ENCODE measurements at places on chromosomes 2 and 18.

DNA sequence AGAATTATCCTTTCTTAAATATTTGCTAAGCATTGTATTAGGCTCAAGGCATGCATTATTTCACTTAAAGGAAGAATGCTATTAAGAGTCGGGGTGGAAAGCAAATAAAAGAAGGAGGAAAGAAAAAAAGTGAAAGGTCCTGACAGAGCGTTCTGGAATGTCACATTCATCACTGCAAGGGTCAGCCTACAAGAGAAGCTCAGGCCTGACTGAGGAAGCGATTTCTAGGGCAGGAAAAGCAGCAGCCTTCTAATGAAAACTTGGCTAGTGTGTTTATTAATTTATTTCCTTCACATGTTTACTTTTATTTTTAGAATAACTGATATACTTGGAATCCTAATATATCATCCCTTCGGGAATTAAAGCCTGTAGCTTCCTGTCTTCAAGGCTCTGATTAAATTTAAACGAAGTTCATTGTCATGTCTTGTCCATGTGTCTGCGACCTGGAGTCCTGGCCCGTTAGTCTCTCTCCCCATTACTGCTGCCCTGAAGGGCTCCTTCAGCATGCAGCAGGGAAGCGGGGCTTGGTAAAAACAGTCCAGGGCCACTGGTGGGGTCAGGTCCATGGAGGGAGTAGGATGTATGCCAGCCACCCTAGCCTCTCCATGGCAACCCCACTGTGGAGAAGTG is 119.2 kb upstream of the CCDC68 start:
- DNase-seq = no peak

DNA sequence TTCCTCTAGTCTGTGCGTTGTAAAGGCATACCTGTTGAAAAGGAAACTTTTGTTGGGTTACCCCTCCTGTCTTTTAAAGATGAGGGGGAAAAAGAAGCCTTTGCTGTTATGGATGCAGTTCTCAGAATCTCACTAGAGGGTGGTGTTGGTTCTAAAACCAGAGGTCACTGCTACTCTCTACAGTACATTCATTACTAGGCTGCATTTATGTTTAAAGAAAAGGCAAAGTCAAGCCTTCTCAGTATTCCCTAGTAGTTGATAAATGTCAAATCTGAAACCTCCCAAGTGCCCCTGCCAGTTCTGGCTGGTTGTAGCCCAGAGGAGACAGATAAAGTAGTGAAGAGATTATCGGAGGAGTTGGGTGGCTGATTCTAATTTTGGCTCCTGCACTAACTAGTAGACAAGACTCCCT is 1.4 kb upstream of the PLCL1 start:
- no peak for DNase-seq

DNA sequence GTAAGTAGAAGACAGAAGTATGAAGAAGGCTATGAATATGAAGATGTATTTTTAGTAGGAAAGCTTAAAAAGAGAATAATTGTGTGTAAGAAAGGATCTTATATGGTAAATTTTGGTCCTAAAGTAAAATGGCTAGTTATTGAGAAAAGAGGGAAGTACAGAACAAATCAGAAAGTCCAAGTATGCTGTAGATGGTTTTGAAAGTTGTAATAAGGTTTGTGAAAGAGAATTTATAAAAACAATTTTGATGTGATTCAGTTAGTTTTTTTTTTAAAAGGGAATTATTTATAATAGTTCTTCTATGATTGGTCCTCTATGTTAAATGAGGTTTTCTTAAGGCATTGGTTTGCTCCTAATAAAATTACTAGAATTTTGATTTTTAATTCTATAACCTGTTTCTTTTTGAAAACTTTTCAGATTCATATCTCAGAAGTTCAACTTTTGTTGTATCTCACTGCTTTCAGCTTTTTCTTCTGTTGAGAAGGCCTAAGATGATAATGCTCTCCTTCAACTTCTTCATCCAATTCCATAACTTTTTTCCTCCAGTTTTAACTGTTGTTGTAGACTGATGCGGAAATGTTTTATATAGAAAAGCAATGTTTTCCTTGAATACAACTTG is 322.7 kb downstream of the NOL4 start:
- DNase-seq = no peak

DNA sequence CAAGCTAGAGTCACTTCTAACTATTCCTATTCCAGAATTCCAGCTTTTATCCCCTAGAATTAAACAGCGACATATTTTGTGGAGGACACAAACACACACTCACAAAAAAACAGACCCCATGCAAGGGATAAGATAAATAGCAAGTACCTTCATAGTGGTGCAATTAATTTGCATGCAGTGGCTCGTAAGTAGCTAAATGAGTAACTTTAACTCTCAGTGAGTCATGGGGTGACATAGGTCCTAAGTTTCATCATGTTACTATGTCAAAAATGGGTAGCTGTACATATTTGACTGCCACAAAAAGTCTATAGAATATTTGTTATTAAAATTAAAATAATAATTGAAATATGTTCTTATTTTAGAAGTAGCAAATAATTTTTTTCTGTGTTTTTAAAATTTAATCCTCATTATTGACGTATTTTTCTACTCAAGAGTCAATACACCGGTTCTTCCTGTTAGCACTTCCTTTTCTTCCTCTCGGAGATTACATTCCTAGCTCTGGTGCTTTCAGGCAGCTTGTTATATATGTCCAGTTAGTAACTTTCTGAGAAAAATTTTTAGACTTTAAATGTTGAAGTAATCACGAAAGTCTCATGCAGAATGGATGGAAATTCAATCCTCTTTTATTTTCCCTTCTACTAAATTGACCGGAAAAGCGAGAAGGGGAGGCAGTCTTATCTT is 247.0 kb downstream of the KCNH7 start:
- DNase-seq = no peak

DNA sequence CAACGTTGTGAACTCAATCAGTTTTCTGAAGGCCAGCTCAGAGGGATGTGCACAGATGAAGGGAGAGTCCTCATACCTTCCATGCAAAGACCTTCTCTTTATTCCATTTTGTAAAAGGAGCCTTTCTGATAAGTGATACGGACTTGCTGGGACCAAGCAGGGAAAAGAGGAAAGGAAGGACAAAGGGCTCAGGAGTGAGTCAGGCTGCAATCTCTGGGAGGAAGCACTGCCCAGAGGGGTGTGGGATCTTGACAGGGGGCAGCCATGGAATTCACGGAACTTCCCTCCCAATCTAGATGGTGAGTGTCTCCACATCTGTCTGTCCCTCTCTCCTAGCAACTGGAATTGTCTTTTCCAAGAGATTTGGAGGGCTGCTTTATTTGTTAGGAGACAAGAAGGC is 281.4 kb upstream of the CELF4 start:
- DNase-seq = no peak

DNA sequence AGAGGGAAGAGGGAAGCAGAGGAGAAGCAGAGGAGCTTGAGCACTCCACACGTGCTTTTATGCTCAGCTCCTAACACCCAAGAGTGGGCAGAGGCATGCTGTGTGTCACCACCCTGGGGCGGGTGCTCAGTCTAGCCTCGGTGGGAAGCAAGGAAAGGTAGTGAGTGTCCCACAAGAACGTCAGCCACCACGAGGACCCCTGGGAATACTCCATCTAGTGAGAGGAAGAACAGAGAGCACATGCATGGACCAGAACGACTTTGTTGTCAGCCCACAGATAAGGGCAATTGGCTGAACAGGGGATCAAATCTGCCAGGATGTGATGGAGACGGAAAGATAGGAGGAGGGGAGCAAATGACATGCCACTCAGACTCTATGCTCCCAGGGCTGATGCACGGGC is 83.4 kb downstream of the XDH start:
- no peak for DNase-seq

DNA sequence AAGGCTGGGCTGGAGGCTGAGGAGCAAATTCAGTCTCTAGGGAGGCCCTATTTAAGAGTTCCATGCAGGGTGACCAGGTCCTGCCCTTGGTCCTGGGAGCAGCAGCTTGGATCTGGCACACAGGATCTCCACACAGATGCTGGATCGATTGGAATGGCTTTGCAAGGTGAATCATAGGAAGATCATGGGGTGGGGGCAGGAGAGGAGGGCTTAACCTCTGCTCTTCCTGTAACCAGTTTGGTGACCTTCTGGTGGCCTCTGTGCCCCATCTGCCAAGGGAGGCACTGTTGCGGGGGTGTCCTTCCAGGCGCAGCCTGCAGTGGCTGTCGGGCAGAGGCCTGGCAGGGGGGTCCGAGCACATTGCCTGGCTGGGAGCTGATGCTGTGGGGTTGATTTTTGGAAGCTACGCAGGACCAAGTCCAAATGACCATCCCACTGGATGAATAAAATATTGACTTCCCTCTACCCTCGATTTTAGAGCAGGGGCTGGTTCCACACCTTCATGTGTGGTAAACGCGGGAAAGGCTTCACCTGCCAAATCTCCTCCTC is 79.7 kb downstream of the EDAR start:
- no peak for DNase-seq

DNA sequence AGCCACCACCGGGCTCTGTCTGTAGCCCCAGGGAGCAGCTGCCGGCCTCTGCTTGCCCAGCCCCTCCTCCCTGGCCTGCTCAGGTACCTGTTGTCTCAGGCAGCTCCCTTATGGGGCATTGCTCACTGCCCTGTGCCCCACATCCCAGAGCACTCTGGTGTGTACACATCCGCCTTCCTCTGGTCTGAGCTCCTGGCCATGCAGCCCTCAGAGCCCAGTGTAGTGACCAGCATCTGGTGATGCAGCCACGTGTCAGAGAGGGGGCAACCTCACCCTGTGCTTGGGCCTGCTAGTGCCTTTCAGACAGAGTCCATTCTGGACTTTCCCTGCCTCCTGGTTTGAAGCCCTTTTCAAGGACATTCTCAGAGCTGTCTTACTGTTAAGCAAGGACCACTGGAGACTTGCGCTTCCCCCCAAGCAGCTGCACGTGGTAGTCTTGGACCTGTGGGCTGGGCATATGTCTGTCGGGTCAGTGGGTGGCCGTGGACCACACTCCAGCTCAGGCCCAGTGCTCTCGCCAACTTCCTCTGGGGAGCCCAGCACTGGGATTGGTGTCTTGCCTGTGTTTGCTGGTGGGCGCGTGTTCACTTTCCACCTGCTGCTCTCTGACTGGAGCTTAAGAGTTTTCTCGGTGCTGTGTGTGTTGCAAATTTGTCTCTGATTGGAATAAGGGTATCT is 30.7 kb downstream of the DGKD start:
- DNase-seq = no peak

DNA sequence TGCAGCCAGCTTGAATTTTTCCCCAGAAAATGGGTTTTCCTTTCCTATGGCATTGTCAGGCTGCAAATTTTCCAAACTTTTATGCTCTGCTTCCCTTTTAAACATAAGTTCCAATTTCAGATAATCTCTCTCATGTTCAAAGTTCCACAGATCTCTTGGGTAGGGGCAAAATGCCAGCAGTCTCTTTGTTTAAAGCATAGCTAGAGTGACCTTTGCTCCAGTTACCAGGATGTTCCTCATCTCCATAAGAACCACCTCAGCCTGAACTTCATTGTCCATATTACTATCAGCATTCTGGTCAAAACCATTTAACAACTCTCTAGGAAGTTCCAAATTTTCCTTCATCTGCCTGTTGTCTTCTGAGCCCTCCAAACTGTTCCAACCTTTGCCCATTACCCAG is 68.3 kb downstream of the SGPP2 start:
- no peak for DNase-seq

DNA sequence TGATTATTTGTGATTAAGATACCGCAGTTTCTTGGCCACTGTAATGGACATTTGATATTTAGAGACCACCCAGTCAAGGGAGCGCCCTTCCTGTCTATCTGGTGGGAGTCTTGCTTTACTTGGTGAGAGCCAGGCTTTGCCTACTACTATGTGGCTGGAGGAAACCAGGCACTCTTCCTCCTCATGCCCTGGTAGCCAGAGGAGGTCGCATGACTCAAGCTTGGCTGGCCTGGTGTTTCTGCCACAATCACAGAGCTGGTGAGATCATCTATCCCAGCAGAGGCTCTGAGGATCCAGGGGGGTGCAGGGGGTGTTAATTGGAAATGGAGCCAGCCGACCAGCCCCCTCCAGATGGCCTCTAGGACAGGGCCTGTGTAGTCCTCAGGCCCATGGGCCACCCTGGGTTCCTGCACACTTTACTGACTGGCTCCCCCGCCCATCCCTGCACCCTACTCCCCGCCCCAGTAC is 46.8 kb upstream of the BIN1 start:
- no peak for DNase-seq

DNA sequence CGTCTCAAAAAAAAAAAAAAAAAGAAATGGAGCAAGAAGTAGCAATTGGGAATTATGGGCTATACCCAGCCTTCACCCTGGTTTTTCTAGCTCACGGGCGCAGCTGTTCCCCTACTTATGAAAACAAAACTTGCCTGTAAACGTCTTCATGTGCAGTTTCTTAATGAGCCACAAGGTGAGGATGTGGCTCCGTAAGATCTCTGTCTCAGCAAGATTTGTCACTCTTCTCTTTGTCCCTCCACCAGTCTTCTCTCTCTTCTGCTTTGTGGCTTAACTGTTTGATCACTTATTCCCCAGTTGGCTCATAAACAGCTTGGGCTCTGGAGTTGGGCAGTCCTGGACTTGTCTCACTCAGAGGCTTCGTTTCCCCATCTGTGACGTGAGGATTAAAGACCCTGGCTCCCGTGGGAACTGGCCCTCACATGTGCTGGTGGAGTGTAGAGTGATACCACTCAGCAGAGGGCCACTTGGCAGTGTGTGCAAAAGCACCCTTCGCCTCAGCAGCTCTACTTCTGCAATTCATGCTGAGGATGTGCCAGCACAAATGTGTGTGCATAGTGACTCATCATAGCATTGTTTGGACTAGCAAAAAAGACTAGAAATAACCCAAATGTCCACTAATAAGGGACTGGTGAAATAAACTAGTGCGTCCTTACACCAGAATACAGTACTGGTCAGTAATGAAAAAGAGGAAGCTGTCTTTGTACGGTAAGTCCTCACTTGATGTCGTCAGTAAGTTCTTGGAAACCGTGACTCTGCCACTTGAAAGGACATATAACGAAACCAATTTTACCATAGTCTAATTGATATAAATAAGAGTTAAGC is 8.7 kb downstream of the CEP68 start:
- DNase-seq = no peak

DNA sequence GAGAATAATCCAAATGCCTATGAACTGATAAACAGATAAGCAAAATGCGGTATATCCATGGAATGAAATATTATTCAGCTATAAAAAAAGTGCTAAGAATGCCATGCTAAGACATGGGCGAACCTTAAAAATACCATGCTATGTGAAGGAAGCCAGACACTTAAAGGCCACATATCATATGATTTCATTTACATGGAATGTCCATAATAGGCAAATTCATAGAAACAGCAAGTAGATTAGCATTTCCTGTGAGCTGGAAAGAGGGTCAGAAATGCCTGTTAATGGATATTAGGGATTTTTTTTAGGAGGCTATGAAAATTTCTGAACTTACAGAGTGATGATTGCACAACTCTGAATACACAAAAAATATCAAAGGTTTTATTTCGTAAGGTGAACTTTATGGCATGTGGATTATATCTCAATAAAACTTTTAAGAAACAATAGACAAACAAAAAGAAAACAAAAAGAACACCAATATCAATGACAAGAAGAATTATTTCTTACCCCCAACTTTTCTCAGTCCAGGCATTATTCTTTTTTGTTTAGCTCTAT is 1207.7 kb downstream of the SUCLG1 start:
- no peak for DNase-seq

DNA sequence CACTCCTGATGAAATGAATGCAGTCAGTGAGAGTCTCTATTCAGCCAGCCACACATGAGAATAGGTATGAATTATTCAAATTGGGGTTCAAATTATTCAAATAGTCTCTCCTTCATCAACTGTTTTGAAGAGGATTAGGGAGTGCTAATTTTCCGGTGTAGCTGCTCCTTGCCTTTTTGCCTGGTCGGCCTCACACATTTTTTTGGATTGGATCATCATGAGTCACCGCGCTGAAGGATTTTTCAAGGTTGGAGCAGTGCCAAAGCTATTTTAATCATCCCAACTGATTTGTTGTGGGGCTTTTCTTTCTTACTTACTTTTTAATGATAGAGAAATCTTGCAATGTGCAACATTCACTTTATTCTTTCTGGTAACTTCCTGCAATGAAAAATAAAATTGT is 2.4 kb upstream of the DTNA start:
- DNase-seq = no peak

Measured in stimulated activated naive CD8-positive, alpha-beta T cell treated with anti-CD3 and anti-CD28 coated beads, Interleukin-15, Interleukin-2, amounts not matched to agents 100 U/mL and 50 U/mL, for 24 hours (primary cell).